ENCODE measurements at places on chromosomes 6 and 20.
A peak's percentile ranks its signal among the peaks of the same experiment; 100 is the strongest.

DNA sequence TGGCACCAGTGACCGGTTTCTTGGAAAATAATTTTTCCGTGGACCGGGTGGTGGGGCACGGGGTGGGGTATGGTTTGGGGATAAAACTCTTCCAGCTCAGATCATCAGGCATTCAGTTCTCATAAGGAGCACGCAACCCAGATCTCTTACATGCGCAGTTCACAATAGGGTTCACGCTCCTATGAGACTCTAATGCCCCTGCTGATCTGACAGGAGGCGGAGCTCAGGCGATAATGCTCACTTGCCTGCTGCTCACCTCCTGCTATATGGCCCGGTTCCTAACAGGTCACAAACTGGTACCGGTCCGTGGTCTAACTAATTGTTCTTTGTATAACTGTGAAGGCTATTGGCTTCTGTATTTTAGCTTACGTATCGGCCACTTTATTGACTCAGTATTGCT is 51.7 kb downstream of the VSTM2L start:
- no peak for DNase-seq

DNA sequence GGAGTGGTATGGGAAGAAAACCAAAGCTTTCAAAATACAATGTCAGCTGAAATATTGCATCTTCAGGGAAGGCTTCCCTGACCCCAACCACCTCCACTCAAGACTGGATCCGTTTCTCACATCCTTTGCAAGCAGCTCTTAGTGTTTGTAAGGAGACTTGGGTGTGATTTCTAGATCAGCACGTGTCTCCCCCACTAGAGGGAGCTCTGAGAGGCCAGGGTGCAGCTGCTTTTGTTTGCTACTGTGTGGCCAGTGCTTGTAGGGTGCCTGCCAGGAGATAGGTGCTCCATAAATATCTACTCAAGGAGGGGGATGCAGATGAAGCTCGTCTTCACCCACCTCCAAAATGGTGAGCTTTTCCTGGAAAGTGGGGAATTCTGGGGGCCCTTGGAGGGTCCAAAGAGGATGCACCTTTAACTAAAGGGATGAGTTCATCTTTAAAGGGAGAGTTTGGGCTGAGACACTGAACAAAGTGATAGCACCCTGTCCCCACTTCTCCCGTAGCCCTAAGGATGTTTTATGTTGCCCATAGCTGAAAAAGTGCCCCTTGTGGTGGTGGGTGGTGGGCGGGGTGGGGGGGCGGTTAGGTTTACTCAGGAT is 52.6 kb upstream of the MAFB start:
- DNase-seq, result no peak

DNA sequence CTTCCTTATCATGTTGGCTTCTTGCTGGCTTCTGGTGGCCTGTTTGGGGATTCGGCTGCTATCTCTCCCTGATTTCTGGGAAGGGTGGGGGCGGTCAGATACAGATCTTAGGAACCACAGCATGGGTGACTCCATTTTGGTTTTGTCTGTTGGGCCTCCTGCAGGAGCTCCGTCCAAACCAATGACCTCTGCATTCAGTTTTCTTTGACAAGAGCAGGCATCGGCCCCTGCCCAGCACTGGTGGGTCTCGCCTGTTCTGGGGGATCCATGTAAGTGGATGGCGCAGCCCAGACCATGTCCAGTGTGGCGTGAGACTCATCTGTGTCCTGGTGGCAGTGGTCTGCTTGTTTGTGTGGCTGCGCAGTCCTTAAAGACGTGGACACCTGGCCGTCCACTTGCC is 8.6 kb upstream of the ARFGAP1 start:
- DNase-seq, result no peak

DNA sequence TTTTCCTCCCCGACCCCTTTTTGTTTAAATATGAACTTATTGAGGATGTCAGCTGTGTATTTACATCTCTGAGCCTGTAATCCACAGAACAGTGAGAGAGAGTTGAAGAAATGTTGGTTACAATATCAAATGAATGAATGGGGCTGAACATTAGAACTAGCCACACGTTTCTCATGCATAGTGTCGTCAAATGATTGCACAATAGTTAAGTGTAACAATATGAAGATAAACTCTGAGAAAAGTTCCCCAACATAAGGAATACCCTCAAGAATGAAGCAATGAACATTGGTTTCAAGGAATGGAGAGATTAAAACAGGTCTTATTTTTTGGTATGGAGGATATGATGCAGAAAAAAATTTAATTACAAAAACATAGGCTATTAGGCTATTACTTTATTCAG is 100.5 kb upstream of the DTNBP1 start:
- DNase-seq, result no peak

- no peak for DNase-seq
These were observed 16.5 kb upstream of the HLA-A start for GRCh38 chr6:29925727-29926412.

DNA sequence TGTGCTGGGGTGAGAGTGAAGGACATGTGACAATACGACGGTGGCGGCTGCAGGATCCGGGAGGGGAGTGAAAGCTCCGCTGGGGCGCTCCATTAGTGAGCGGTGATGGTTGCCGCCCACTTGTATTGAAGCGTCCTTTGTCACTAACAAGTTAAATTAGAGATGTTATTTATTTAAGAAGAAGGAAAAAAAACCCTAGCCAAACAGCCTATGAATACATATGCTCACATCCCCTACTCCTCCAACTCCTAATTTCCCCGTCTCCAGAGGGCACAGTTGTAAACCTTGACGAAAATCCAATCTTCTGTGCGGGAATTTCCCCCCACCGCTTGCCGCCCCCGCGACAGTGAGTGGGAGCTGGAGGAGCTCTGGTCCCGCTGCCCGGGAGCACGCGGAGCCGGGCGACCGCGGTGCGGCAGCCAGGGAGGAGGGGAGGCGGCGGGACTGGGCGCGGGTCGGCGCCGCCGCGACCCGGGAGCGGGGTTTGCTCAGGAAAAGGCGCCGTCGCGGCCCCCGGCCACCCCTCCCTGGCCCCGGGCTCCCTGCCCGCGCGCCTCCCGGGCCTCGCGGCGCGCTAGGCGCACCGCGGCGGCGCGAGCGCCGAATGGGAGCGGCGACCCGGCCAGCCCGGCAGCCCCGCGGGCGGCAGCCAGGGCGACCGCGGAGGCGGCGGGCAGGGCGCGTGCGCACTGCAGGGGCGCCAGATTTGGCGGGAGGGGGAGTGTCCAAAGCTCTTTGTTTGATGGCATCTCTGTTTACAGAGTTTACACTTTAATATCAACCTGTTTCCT is at the start of gene MYB:
MYB (plus strand) TSS at position 767 of the 791 bp plus-strand sequence. CDS start 206 bp downstream, outside the sequence.
- peak; percentile 64 for DNase-seq

GRCh38 chr20:44135417-44136204 is 51.4 kb downstream of the JPH2 start:
- no peak for DNase-seq

GRCh38 chr6:80642452-80642851 is 536.0 kb downstream of the BCKDHB start:
- DNase-seq, result no peak

DNA sequence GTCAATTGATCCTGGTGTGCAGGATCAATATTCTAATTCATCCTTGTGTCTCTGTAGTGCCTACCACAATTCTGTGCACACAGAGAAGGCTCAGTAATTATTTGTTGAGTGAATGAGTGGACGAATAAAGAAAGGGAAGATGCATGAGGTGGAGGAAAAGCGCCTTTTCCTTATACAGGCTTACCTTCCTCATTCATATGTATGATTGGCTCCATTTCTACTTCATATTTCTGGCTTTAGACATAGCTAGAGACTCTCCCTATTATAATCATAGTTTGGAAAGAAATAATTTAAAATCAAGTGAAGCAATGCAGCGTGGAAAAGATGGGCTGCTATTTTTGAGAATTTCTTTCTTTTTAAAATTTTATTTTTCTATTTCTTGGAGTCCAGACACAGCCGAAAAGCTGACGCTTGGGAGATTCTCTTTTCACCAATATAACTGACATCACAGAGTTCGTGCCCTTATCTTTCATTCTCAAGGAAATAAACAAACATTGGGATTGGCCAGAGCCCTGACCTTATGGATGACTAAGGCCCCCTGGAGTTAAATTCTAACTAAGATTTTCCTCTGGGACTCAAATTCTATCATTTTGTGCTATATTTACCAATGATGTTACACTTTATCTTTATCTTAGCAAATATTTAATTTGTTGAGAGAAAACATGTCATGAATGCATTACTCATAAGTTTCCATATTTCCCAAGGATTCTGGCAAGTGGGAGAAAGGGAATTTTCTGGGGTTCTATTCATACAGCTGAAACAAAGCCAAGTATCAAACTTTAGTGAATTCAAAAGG is 48.1 kb downstream of the PRL start:
- no peak for DNase-seq

GRCh38 chr6:25147223-25147622 is 132.0 kb upstream of the CARMIL1 start:
- no peak for DNase-seq

DNA sequence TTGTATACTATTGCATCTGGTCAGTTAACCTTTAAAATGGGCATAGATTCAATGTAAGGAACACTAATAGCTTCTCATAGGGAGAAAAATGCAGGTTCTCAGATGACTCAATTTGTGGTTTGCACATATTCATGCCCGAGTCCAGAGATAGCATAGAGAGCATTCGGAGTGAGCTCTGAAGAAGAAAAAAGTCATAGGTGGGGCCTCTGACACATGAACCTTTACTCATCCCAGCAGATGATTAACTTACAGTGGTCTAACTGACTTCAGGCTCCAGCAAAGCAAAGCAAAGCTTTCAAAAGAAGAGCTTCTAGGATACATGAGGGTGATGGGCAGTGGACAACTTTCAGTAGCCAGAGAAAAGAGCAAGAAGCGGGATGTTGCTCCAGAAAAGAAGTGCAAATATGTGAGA is 55.3 kb upstream of the BTN3A2 start:
- no peak for DNase-seq

DNA sequence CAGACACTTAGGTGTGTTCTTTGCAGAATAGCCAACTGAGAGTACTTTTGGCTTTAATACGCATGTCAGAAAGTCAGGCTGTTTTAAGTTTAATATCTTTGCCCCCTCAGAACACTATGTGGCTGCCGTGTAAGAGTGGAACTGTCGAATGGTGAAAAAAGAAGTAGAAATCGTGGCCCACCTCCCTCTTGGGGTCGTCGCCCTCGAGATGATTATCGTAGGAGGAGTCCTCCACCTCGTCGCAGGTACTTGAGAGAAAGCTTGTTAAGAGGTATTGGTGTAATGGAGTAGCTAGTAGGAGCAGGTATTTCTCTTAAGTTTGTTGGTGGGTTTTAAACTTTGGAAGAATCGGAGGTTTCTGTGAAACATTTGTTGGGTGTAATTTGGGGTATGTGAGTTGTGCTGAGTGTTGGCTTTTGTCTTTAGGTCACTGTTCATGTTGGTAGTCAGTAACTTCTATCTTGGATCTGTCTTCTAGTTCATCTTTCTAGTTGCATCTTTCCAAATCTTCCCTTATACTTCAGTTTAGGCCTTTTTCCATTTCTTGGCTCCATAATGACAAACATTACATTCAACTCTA is 4.7 kb downstream of the SRSF3 start:
- DNase-seq, result no peak

GRCh38 chr20:32574296-32575226 is 10.6 kb downstream of the NOL4L start:
- DNase-seq, result no peak

- DNase-seq, result peak; percentile 37
These were observed 3.7 kb downstream of the PRSS16 start for GRCh38 chr6:27251112-27251605.

DNA sequence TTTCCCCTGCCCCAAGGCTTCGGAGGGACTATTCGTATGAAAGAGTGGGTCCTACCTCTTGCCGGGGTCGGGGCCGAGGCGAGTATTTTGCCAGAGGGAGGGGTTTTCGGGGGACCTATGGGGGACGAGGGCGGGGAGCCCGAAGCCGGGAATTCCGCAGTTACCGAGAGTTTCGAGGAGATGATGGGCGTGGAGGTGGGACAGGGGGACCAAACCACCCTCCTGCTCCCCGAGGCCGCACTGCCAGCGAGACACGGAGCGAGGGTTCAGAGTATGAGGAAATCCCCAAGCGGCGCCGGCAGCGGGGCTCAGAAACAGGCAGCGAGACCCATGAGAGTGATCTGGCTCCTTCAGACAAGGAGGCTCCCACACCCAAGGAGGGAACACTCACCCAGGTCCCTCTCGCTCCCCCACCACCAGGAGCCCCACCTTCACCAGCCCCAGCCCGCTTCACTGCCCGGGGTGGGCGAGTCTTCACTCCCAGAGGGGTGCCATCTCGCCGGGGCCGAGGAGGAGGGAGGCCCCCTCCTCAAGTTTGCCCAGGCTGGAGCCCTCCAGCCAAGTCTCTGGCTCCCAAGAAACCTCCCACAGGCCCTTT is 11.3 kb downstream of the PRRC2A start:
- no peak for DNase-seq

DNA sequence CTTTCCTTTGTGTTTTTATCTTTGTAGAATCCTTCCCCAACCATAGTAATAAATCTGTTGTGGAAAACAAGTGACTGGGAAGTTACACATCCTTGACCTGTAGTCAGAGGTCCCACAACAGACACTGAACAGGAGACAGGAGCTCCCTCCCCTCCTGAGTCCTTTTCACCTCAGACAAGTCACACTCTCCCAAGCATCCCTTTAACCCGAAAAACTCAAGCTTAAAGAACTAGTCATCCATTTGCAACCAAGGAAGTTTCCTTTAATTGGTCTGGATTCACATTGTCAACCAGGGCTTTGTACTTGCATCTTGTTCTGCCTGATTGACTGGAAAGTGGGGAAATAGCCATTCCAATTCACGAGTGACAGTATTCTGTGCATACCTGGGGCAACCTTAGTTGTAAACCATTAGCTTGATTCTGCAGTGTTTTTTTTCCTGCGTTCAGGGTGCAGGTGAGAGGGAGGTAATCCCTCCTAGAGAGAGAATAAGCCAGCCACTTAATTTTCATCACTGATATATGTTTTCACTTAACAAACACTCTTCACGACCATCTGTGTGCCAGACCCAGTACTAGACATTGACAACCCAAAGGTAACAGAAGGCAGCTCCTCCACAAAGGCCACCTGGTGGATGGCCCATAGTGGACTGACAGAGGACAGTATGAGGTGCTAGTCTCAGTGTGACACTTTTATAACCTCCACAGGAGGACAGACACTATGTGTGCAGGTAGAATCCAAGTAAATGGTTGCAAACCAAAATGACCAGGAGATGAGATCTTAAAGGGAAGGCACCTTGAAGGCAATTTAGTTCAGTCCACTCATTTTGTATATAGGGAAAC is 112.4 kb downstream of the SLX4IP start:
- DNase-seq, result no peak

DNA sequence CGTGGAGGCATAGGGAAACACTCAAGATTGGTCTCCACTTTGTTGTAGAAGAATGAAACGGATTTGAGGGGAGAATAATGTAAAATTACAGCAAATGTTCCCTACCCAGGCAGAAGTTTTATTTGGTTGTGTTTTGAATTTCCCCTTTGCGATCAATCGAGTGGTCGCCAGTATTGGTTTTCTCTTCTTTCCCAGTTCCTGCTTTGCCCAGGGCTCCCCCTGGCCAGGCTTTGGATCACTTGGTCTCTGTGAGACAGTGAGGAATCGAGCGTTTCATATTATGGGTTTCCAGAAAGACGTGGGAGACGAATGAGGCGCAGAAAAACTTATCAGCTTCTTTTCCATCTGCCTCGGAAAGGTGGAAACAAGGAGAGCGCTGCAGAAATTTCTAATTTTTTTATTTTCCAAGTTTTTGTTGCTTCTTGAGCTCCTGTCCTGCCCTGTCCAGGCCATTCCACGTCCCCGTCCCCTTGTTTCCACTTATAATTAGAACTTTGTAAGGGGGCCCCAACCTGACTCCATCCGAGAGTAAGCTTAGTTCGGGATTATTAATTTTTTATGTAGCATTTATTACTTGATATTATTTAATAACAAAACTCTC is 7.5 kb upstream of the TBX18 start:
- no peak for DNase-seq

GRCh38 chr6:133208183-133208755 is 32.9 kb upstream of the EYA4 start:
- DNase-seq, result no peak

GRCh38 chr6:85068221-85068620 is 303.8 kb upstream of the TBX18 start:
- no peak for DNase-seq
